CD4-positive, alpha-beta T cell (primary cell): ENCODE measurements at places on chromosomes 2 and 18. TPM values are rescaled to one million over a fixed set of nuclear protein-coding genes. Genes with fewer than 3 reads are reported as not detected.

SKA1 gene
- 0.20 TPM for total RNA-seq

SERPINB4 gene
- not detected for total RNA-seq

FAM237A gene
- not detected for total RNA-seq

MC4R gene
- not detected for total RNA-seq

SLC9A4 gene
- not detected for total RNA-seq

AP1S3 gene
- total RNA-seq: 0.50 TPM

PROC gene
- 0.28 TPM for total RNA-seq

MOGAT1 gene
- total RNA-seq: not detected

TPRKB gene
- total RNA-seq: 18.2 TPM

GPR45 gene
- not detected for total RNA-seq

- no peak for DNase-seq
These were observed 333.9 kb downstream of the PDE11A start for GRCh38 chr2:177738461-177739235.

DNA sequence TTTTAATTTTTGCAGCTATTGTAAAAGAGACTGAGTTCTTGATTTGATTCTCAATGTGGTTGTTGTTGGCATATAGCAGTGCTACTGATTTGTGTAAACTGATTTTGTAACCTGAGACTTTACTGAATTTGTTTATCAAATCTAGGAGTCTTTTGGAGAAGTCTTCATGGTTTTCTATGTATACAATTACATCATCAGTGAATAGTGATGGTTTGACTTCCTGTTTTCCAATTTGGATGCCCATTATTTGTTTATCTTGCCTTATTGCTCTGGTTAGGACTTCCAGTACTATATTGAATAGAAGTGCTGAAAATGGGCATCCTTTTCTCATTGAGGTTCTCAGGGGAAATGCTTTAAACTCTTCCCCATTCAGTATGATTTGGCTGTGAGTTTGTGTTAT lies 99.7 kb downstream of the GULP1 start:
- DNase-seq: no peak

DNA sequence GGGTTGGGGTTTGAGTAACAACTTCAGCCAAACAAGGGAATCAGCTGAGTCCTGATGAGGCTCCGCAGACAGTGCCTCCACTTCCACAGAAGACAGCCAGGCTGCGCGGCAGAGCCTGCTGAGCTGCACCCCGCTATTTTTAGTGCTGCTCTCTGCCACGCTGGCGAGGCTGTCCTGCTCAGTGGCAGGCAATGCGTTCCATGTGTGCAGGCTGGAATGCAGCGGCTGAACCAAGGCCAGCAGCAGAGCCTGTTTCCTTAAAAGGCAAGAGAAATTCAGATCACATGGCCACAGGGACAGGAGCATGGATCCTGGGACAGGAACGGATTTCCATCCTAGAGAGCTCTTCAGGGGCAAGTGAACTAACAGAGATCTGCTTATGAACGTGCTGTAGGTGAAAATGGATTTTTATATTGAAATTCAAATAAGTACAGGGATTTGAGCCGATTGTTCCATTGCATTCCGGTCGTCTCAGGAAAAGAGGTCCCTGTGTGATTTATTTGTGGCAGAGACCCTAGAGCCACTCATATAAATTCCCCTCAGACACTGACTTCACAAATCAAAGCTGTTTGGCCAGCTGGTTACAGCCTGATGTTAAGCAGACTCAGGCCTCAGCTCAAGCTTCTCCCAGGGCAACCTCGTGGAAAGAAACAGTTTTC lies 98.7 kb downstream of the COL6A3 start:
- no peak for DNase-seq

- DNase-seq: no peak
These were observed 351.0 kb downstream of the EN1 start for GRCh38 chr2:118496467-118496866.

DNA sequence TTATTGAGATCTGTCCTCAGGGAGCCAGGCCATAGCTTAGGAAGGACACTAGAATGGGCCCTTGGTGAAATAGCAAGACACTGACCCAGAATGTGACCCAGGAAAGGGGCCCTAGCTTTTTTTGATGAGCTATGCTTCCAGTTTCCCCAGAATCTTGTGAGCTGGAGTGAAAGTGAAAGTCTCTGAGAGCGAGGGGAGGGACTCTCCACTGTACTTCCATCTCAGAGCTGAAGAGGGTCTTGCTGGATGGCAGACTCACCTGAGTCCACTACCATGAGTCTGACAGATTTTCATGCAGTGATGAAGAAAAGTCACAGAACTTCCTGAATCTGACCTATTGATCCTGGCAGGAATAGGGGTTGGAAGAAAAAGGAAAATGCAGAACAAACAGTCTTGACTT lies 3.1 kb downstream of the ARHGAP25 start:
- DNase-seq: no peak

DNA sequence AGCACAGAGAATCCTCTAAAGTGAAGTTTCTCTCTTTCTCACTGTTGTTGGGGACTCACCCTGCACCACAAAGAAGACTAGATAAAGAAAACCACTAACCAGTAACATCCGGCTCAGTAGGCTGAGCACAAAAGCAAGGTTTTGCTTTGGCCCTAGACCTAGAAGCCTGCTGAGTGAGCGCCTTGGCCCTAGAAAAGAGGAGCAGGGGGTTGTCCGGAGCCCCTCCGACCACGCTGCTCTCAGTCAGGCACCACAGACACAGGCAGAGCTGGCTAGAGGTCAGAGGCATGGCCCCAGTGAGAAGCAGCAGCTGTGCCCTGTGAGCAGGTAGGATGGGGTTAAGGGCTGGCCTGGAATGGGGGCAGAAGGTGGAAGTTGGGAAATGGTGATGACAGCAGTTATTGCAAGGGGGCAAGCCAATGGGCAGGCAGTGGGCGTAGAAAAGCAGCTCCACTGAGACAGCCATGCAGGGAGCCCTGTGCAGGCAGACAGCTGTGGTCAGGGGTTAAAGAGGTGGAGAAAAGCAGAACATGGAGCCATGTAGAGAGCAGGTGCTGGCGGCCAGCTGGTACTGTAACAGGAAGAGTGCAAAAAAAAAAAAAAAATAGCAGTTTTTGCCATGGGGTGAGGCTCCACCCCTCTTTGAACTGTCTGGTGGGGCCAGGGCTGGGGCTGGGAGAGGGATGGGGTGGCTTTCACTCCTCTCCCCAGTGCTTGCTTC lies 36.9 kb upstream of the SLC14A1 start:
- peak; percentile 38 for DNase-seq

GRCh38 chr2:45823723-45824206 lies 172.3 kb downstream of the PRKCE start:
- no peak for DNase-seq

DNA sequence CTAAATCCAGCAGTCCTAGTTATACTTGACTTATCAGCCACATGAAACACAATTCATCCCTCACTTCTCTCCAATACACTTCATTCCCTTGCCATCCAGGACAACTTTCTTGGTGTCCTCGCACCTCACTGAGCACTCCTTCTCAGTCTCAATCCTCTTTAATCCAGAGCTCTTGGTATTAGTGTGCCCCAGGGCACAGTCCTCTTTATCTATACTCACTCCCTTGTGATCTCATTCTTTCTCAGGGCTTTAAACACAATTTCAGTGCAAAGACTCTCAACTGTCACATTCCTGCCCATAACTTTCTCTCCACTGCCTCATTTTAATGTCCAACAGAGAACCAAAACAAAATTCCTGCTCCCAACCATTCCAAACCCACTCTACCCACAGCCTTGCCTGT lies 60.8 kb upstream of the SPOPL start:
- no peak for DNase-seq

- DNase-seq: no peak
These were observed 21.9 kb downstream of the TACR1 start for GRCh38 chr2:75177427-75177826.

- DNase-seq: no peak
These were observed 227.3 kb downstream of the PARD3B start for GRCh38 chr2:204772546-204772945.

GRCh38 chr2:151849413-151850010 lies 21.3 kb upstream of the ARL5A start:
- DNase-seq: no peak

DNA sequence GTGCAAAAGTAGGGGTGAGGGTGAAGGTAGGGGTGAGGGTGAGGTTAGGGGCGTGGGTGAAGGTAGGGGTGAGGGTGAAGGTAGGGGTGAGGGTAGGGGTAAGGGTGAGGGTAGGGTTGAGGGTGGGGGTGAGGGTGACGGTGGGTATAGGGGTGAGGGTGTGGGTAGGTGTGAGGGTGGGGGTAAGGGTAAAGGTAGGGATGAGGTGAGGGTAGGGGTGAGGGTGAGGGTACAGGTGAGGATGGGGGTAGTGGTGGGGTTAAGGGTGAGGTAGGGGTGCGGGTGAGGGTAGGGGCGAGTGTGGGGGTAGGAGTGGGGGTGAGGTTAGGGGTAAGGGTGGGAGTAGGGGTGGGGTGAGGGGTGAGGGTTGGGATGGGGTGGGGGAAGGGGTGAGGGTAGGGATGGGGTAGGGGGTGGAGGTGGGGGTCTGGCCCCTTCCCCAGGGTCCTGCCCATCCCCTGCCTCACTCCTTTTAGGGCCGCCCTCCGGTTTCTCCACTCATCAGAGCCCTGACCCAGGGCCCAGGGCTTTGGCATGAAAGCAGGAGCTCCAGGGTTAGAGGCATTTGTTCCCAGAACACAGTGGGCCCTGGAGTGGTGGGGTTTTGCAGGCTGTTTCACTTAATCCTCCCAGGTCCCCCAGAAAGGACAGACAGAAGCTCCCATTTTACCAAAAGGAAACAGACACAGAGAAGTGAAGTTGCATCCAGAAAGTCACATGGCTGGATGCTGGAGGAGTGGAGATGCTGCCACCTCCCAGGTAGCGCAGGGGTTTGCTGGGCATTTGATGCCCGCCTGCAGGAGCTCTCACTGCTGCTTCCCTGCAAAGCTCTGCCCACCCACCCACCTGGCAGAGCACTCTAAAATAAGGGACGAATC lies 26.9 kb downstream of the SNORC start:
- no peak for DNase-seq

- no peak for DNase-seq
These were observed 9.8 kb downstream of the CGREF1 start for GRCh38 chr2:27109083-27109482.

- no peak for DNase-seq
These were observed 104.6 kb upstream of the KLHL29 start for GRCh38 chr2:23280401-23280800.

- DNase-seq: no peak
These were observed 167.9 kb downstream of the CCDC102B start for GRCh38 chr18:68965817-68966216.

DNA sequence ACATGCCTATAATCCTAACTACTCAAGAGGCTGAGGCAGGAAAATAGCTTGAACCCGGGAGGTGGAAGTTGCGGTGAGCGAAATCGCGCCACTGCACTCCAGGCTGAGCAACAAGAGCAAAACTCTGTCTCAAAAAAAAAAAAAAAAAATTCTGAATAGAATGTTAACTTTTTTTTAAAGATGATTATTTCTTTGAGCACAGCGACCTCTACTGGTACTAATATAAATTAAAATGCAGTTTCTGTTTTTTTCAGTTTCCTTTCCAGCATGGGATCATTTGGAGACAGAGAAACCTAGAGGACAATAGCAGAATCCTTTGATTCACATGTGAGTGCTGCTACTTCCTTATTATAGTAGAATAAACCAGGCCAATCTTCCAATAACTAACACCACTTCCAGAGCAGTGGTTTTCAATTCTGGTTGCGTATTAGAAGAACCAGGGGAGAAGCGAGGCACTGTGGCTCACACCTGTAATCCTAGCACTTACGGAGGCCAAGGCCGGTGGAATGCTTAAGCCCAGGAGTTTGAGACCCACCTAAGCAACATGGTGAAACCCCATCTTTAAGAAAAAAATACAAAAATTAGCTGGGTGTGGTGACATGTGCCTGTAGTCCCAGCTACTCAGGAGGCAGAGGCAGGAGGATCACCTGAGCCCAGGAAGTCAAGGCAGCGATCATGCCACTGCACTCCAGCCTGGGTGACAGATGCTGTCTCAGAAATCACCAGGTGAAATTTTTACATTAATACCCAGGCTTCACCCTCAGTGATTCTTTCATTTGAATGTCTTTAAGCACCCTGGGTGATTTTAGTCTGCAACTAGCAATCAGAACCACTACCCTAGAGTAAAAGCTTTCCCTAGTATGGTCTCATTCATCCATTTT lies 10.1 kb downstream of the SRSF7 start:
- no peak for DNase-seq

DNA sequence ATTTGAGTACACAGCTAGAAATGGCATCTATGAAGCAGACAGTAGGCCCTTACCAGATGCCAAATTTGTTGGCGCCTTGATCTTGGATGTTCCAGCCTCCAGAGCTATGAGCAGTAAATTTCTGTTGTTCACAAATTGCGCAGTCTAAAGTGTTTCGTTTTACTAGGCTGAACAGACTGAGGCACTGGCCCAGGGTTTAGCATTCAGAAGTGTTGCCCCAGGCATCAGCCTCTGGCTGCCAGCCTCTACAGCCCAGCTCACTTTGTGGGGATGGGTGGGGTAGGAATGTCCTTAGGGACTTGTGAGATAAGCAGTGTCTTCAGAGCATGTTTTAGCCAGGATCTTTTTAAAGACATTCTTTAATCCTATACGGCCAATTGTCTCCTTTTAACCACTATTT lies 51.5 kb upstream of the MGAT5 start:
- no peak for DNase-seq
